Dermis blood vessel endothelial cell (primary cell): ENCODE measurements at places on chromosomes 5 and 9. TPM values are rescaled to one million over a fixed set of nuclear protein-coding genes. Genes with fewer than 3 reads are reported as not detected.

CAVIN4 gene
- 1.7 and 2.3 TPM in 2 replicates for total RNA-seq

- no peak for DNase-seq
Observed at GRCh38 chr5:64800926-64801325, 32.2 kb downstream of the CWC27 start.

NTRK2 gene
- total RNA-seq, result under 0.01 and 0.05 TPM in 2 replicates

DNA sequence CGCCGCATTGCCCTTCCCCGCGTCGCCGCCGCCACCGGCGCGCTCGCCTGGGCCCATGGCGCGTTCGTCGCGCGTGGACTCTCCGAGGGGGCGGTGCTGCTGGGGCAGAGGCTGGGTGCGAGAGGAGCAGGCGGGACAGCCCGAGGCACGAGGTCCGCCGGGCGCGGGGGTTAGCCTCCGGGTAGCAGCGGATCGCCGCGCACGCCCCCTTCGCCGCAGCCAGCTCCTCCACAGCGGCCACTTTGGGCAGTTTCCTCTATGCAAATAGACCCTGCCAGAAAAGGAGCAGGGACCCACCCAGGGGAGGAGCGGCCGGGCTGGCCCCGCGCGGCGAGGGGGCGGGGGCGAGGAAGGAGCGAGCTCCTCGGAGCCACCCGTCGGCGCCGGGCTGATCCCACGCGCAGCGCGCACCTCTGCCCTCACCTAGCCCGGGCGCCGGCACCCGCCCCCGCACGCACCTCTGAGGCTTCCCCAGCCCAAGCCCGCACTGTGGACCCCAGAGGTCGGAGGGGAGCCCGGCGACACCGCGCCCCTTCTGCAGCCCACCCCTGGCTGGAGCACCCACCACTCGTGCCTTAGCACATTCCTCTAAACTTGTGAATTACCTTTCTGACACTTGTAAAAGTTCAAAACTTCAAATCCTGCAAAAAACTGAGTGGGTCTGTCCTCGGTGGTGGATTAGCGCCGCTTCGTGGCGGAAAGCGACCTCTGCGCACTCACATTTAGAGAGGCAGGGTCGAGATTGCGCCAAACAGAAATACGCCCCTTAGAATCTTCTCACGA is at the start of gene COL23A1:
Gene COL23A1 (minus strand): TSS at position 253 of the 783 bp plus-strand sequence.
- DNase-seq, result peak; percentile 67

- no peak for DNase-seq
Observed at GRCh38 chr9:88025411-88026117, 51.2 kb upstream of the CDK20 start.

DOCK8 gene
- total RNA-seq, result 4.4 and 6.8 TPM in 2 replicates

PRLR gene
- total RNA-seq, result not detected in 2 replicates

ARHGEF39 gene
- 0.34 and 3.1 TPM in 2 replicates for total RNA-seq

GRCh38 chr9:18585996-18586395 is 112.0 kb downstream of the ADAMTSL1 start:
- DNase-seq, result no peak

- DNase-seq, result no peak
Observed at GRCh38 chr9:33695299-33695698, 100.1 kb upstream of the PRSS3 start.

WNT8A gene
- total RNA-seq, result not detected in 2 replicates

DNA sequence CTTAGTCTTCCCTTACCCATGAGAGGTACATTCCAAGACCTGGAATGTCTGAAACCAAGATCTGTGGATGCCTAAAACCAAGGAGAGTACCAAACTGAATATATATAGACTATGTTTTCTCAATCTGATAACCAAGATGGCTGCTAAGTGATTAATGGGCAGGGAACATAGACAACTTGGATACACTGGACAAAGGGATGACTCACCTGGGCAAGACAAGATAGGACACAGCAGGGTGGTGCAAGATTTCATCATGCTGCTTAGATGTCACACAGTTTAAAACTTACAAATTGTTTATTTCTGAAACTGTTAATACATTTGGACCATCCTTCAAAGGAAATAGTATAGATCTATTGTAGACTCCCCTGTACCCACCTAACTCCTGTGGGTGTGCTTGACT is 130.9 kb downstream of the HTR1A start:
- DNase-seq, result no peak

TMEM174 gene
- not detected in 2 replicates for total RNA-seq

RNF130 gene
- 61.6 and 69.4 TPM in 2 replicates for total RNA-seq

SLC34A3 gene
- total RNA-seq, result not detected in 2 replicates

DNA sequence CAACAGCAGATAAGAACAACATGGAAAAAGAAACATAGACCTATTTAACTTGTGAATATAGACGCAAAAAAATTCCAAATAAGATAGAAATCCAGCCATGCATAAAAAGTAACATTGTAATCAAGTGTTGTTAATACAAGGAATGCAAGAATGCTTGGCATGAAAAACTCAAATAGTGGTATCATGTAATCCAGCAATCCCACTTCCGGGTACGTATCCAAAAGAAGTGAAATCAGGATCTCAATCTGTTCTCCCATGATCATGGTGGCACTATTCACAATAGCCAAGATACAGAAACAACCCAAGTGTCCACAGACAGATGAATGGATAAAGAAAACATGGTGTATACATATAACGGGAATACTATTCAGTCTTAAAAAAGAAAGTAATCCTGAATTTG is 437.4 kb downstream of the ARHGEF28 start:
- DNase-seq, result no peak

DNA sequence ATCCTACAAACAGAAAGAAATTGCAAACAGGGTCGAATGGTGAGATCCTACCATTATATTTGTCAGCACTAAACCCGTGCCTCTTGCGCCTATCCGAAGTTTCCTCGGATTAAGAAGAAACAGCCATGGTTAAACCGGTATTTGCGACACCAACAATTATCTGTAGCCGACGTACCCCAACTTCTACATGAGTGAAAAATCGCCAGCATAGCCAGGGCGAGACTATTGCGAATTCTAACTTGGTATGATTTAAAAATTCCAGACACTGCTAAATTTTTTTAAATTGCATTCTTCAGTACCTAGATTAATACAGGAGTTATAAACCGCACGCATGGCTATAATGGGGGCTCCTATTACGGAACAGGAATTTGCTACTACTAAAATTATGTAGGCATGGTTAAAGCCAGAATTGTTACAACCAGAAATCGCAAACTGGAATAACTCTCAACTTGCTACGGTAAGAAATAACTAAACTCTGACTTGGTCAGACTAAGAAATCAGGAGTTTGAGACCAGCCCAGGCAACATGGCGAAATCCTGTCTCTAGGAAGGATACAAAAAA is 25.3 kb upstream of the ANXA2R start:
- DNase-seq, result peak; percentile 49

NCS1 gene
- total RNA-seq, result 8.2 and 12.3 TPM in 2 replicates

EIF4EBP3 gene
- total RNA-seq, result 0.37 and 0.51 TPM in 2 replicates

DNA sequence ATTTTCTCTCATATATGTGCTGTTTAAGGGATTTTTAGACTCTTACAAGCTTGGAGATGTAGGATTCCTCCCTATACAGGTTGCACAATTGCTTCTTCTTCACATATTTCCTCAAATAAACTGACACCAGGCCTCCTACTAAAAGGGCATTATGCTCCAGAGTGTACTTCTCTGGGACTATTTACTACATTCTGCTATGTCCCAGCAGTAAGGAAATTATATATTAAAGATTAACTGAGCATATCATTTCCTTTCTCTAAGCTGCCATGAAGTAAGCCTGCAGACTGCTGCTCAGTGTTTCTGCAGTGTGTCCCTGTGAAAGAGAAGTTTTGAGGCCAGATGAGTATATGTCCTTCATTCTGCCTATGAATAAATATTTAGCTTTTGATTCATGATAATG is 356.9 kb upstream of the NUDT12 start:
- DNase-seq, result no peak

C9orf153 gene
- total RNA-seq, result 0.14 TPM in 1 of 2 replicates, not detected in the other

DNA sequence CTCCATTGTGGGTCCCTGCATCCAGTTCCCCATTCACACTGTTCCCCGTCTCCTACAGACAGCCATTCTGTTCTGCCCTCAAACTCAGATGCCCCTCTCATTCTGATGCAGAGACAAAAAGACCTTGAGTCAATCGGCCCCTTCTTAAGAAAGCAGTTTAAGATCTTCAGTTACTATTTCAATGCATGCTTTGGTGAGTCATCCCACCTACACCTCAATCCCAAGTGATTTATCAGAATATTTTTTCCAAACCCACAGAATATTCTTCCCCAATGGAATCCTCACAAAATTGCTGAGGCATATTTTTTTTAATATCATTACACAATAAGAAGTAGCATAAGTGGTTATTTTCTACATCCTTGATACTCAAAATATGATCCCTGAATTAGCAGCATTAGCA is 92.4 kb upstream of the SLC1A1 start:
- DNase-seq, result no peak

- DNase-seq, result no peak
Observed at GRCh38 chr5:154291917-154292316, 101.4 kb downstream of the GALNT10 start.

MLANA gene
- total RNA-seq, result not detected in 2 replicates

DNA sequence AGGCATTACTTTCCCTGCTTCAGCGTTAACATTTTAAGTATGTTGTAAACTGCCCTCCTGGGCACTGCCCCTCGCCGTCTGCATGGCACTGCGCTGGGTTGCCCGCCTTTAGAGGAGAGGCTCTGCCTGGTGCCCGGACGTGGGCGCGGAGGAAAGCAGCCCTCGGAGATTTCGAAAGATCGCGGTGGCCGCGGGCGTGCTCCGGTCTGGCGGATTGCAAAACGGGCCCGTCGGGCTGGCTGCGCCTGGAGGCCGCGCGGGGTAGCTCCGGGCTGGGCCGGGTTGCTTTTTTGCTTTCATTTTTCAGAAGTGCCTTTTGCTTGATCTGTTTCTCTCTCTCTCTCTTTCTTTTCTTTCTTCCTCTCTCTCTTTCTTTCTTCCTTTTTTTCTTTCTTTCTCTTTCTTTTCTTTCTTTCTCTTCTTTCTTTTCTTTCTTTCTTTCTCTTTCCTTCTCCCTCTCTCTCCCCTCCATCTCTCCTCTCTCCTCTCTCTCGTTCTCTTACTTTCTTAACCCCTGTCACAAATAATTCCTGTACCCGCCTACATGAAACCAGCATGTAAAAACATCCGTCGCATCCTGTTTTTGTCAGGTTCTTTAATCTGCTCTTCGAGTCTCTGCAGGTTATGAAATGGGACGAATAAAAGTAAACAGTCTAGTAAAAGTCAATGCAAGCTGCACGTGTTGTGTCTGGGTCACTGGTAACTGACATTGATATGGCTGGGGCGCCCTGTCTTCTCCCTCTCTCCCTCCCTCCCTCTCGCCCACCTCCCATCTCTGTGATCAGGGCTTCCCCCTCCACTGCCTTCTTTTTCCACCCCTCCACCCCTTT is 1.7 kb downstream of the FST start:
- peak; percentile 75 for DNase-seq

GRCh38 chr5:16774806-16775205 is 158.0 kb upstream of the RETREG1 start:
- no peak for DNase-seq

CAPSL gene
- not detected in 2 replicates for total RNA-seq

- no peak for DNase-seq
Observed at GRCh38 chr9:131801810-131802209, 61.9 kb upstream of the RAPGEF1 start.

ITK gene
- total RNA-seq, result not detected in 2 replicates

GRCh38 chr5:43171451-43171850 is 20.6 kb upstream of the NIM1K start:
- DNase-seq, result no peak

DNA sequence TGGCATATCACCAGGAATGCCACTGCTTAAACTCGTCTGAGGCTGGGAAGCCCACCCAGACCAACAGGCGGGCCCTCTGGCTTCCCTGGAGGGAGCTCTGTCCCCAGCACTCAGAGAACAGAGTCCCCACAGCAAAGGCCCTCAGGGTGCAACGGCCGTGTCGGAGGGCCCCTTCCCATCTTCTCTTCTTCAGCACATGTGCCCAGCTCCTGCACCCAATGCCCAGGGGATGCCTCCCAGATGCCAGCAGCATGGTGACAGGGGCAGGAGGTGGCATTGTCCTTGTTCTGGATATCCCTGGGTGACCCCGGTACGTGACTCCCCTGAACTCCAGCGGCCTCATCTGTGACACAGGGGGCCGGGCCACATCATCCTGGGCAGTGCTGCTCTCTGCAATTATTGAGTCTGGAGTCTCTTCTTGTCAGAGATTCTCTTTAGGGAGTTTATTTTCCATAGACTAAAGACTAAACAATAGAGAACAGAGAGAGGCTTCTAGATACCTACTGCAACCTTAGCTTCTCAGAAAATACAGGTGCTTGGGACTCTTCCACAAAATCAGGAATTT is 13.6 kb upstream of the OLFM1 start:
- DNase-seq, result no peak

GRCh38 chr5:161167016-161167767 is 315.2 kb upstream of the ATP10B start:
- DNase-seq, result no peak

DNA sequence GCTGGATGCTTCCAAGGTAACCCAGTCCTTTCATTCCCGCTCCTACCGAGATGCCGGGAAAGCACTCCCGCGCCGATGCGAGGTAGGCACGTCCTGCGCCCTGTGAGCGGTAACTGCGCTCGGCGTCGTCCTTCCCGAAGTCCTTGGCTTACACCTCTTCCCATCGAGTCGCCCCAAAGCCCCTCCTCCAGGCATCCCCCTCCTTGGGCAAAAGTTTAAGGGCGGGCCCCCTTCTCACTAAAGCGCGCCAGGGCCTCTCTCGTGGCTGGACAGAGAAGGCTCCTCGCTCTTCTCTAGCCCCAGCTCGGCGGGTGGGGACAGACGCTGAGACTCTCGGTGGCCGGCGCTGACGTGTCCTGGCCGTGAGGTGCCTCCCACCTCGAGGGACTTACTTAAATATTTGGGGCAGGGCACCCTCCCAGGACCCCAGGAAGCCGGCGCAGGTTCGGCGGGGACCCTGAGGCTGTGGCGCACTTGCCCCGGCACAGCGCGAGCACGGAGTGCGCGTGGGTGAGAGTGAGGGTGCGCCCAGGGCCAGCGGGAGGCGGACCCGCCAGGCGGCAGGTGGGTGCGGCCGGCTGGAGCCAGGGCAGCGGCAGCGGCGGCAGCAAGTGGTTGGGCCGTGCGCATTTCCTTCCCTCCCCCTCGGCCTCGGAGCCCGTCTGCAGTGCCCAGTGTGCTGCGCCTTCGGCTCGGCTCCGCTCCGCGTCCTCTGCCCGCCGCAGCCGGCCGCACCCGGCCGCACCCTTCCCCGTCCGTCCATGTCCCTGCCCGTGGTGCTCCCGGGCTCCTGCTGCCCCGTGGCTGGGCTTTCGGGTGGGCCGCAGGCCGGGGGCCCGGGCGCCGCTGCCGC is at the start of gene ENTREP1:
Gene ENTREP1 (plus strand): TSS at position 667 of the 853 bp plus-strand sequence. CDS start 95 bp downstream, at position 762.
- DNase-seq, result peak; percentile 85

GRCh38 chr9:26375448-26375847 is 517.2 kb downstream of the CAAP1 start:
- no peak for DNase-seq

LECT2 gene
- total RNA-seq, result not detected in 2 replicates

- DNase-seq, result no peak
Observed at GRCh38 chr5:41087461-41087860, 16.3 kb upstream of the MROH2B start.

SPATA31A3 gene
- total RNA-seq, result not detected in 2 replicates

- peak; percentile 23 for DNase-seq
Observed at GRCh38 chr5:54091307-54092130, 218.9 kb downstream of the ARL15 start.

- no peak for DNase-seq
Observed at GRCh38 chr9:137452006-137452760, 7.0 kb downstream of the NSMF start.

PDLIM4 gene
- 31.0 and 51.6 TPM in 2 replicates for total RNA-seq

GRCh38 chr9:2281031-2281802 is 266.1 kb downstream of the SMARCA2 start:
- no peak for DNase-seq

GRCh38 chr5:90803381-90803780 is 244.8 kb downstream of the ADGRV1 start:
- no peak for DNase-seq
